Fibroblast of skin of right biceps (primary cell): ENCODE measurements at places on chromosomes 12 and 14.
A peak's percentile ranks its signal among the peaks of the same experiment; 100 is the strongest.

GRCh38 chr12:64123448-64123847 lies 98.6 kb downstream of the KICS2 start:
- DNase-seq, result no peak

DNA sequence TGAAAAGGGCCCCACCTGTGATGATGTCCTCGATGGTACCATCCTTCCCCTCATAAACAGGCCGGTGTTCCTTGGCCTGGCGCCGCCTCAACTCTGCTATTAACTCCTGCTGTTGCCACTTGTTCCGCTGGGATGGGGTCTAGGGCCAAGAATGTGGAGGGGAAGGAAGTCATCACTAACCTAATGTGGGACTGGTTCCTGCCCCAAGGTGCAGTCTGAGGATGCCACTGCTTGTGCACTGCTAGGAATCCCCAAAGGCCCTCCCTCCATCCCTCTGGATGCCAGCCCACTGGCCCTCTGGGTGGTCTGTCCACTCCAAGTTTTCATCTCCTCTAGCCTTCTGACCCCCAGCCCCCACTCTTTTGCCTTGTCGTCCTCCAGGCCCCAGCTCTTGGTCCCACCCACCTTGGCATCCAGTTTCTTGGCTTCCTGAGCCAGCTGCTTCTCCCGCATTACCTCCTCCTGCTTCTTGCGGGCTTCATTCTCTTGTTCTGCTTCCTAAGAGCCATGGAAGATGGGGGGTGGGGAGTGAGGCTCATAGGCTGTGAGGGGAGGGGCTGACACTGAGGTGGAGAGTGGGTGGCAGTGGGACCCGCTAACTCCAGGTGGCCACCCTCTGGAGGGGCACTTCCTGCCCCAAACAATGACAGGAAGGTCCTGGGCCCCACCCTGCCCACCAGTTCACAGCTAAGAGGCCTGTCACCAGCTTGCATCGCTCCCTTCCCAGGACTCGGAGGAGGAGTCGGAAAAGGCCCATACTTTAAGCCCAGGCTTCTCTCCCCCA lies 23.7 kb downstream of the PRPF40B start:
- no peak for DNase-seq

GRCh38 chr14:22885975-22886374 lies 3.0 kb downstream of the REM2 start:
- no peak for DNase-seq

DNA sequence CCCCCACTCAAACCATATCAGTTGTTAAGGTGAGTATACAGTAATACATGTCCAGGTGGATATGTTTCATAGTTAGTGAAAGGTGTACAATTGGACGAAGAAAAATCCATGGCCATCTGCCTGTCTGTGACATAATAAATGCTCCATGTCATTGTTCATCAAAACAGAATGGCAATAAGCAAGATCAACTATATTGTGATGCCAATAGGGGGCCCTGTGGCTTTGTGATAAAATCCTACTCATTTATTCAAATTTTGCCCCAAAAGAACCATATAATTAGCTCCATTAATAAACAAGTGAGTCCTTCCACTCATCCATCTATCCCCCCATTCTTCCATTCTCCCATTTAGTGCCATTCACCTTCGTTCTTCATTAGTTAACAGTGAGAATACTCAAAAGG lies 102.0 kb downstream of the MGST1 start:
- no peak for DNase-seq

GRCh38 chr12:94244165-94245133 lies 96.1 kb downstream of the PLXNC1 start:
- DNase-seq, result peak; percentile 19

- no peak for DNase-seq
Observed at GRCh38 chr14:31239741-31240140, 32.1 kb upstream of the HECTD1 start.

GRCh38 chr14:87076146-87076545 lies 916.8 kb downstream of the GALC start:
- DNase-seq, result peak; percentile 17

- no peak for DNase-seq
Observed at GRCh38 chr12:45257185-45257930, 41.5 kb downstream of the ANO6 start.

DNA sequence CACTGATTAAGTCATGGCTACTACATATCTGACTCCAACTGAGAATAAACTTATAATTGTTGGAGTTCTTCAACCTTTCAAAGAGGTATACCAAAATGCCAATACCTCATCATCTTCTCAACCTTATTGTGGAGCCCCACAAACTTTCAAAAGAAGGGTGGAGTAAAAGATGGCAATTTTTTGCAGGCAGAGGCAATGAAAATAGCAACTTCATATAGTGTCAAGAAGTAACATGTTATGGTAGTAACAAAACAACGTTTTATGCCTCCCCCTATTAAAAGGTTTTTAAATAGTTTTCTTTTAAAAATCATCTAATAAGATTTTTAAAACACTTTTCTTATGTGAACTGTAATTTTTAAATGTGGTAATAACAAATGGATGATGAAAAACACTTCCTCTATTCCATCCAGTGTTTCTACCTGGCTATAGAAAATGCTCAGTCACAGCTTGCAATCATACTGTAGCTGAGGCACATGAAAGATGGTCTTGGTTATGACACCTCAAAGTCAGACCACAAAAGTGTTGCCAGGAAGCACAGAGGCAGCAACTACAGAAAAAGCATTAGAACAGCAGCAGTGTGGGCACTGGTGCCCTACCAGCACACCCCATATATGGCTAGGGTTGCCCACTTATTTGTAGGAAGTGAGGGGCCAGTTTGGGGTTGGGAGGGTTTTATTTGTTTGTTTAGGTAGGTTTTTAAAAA lies 7.0 kb downstream of the PPP1R12A start:
- DNase-seq, result peak; percentile 28

- no peak for DNase-seq
Observed at GRCh38 chr12:92278378-92278828, 132.8 kb upstream of the BTG1 start.
